NCI-H226 (cell line): ENCODE measurements at places on chromosomes 13 and 19.

GRCh38 chr13:103895835-103896531 lies 829.8 kb upstream of the SLC10A2 start:
- no peak for DNase-seq

DNA sequence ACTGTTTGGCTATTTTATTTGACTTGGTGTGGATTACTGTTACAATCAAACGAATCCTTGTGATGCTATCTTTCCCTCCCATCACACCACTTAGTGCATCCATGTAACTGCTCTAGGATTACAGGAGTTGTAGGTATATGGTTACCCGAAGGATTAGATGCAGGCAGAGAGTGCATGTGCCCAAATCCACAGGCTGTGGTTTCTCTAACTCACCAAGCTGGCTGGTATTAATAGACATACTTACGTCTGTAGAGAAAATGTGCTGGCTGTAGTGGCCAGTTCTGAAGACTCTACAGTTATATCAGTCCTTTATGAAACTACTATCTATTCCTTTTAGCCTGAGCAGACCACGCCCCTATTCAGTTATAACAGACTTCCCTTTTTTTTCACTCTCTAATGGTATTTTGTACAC lies 1.1 kb upstream of the HMGB1 start:
- DNase-seq, result no peak

GRCh38 chr19:46901701-46902401 lies 41.1 kb downstream of the ARHGAP35 start:
- DNase-seq, result peak; percentile 18

DNA sequence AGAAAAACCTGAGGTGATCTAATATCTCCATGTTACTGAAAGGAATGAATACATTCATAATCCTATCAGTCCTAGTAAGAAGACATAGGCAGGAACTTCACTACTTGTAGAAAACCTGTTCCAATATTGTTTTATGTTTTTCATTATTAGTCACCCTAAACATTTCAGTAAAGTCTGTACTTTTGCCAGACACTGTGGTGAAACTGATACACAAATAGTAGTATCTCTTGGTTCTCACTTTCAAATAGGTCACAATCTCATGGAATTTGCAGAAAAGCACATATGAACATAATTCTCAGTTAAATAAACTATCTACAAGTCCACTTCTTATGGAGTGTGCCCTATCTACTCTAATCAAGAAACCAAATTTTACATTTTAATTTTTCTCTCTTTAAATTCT lies 88.3 kb upstream of the PCDH9 start:
- no peak for DNase-seq

DNA sequence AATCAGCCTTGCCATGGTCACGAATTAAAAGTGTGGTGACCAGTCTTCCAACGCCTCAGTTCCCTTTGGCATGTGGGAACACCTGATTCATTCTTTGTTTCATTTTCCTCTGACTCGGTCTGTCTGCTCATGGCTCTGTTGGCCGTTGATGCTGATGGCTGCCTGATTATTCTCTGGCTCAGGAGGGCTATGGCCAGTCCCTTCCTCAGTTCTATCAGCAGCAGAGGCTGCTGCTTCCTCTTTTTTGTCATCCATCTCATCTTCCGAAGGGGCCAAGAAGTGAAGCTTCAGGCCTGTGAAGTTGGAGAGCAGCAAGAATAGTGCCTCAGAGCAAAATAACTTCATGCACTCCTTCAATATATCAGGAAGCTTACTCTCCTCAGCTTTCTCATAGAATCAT lies 9.5 kb upstream of the MLNR start:
- no peak for DNase-seq

- no peak for DNase-seq
Measured at GRCh38 chr19:38457202-38457601, 23.7 kb downstream of the RYR1 start.

DNA sequence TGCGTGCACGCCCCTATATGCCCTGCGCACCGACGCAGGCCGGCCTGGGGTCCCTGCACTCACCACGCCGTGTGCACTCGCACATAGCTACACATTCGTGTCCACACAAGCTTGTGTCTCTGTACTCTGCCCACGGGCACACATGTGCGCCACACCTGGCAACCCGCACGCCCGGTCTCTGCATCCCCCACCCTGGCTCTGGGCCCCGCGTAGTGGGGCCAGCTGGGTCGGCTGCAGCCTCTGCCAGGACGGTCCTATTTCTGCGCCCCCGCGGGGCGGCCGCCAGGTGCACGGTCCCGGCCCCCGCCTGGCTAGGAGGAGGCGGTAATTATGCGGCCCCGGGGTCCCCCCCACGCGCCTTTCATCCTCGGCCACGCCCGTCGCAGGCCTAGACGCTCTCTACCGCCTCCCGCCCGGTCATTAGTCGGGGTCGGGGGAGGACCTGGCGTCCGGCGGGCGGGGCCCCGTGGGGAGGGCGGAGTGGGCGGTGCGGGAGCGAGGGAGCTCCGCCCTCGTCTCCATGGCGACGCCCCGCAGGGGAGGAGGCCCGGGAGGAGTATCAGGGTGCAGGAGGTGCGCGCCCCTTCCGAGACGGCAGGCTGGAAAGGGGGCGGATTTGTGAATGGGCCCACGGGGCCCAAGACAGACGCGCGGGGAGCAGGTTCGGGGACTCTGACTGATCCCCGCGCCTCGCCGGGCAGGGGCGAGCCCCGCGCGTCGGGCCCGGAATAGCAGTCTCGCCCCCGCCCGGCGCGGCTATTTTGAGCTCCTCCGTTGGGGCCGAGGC lies 2.8 kb upstream of the CIRBP start:
- peak; percentile 93 for DNase-seq

GRCh38 chr13:106176117-106176516 lies 359.3 kb downstream of the EFNB2 start:
- DNase-seq, result peak; percentile 60

GRCh38 chr13:40579535-40579934 lies 86.9 kb downstream of the FOXO1 start:
- DNase-seq, result no peak

DNA sequence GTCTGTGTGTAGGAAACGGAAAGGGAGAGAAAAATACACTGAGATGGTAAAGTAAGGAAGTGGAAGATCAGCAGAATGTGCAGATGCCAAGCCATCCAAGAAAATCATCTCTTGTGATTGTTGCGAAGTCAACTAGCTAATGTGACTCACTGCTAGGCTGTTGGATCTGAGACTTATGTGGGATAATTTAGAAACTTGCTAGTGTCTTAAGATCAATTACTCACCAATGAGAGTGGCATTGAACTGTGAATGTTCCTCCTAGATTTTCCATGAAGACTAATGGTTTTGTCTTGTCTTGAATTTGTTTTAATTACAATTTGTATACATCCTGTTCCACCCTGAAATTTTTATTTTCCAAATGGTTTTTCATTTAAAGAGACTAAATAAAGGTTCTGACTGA lies 771.6 kb downstream of the EFNB2 start:
- no peak for DNase-seq

DNA sequence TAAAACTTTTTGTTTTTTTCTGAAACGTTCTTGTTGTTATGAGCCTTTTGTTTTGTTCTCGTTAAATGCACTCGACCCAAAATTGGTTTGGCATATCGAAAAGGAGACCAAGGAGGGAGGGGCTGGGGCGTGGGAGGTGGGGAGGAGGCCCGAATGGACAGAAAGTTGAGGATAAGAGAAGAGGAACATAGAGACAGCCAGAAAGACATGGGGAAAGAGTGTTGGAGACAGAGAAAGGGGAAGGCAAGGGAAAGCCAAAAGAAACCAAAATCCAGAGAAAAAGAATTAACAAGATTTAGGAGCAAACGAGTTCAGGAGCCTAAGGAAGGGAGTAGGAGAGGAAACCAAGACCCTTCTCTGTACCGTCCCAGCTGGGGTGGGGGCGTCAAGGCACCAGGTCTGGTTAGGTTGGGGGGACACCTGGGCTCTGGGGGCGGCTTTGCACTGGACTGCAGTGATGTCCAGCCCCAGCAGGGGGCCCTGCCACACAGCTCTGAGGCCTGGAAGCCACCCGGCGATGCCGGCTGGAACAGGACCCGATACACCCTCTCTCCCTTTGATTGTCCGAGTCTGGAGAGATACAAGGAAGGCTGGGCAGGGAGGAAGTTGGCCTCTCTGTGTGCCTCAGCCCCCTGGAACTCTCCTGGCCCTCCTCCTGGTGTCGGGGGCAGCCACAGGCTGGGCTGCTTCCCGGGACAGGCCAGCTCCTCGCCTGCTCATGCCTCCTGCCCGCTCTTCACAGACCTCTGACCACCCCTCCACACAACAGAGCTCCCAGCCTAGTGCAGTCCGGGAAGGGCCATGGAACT lies 11.6 kb upstream of the ASF1B start:
- DNase-seq, result peak; percentile 24

GRCh38 chr13:42991898-42992763 lies at the start of gene EPSTI1:
EPSTI1 (minus strand) TSS chr13:42992241; CDS start chr13:42992165, 76 bp downstream.
- DNase-seq, result no peak

DNA sequence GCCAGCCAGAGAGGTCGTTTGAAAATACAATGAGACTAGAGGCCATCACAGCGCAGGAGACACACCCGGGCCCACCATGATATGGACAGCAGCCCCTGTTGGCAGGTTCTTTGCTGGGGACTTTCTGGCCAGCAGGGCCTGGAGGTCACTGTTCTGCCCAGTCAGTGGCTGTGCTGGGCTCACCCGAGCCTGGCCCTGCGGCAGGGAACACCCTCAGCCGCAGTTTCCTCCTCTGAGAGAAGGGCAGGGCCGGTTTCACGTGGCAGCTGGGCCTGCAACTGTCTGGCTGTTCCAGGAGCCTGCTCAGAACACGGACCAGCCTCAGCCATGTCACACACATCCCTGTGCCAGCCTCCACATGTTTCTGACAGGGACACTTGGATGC lies 39.4 kb downstream of the ADPRHL1 start:
- DNase-seq, result no peak

- no peak for DNase-seq
Measured at GRCh38 chr19:41646589-41647204, 19.8 kb upstream of the CEACAM4 start.

- peak; percentile 85 for DNase-seq
Measured at GRCh38 chr19:53977429-53977990, 13.9 kb upstream of the CACNG6 start.

- DNase-seq, result no peak
Measured at GRCh38 chr13:27534981-27535380, 84.6 kb upstream of the MTIF3 start.

DNA sequence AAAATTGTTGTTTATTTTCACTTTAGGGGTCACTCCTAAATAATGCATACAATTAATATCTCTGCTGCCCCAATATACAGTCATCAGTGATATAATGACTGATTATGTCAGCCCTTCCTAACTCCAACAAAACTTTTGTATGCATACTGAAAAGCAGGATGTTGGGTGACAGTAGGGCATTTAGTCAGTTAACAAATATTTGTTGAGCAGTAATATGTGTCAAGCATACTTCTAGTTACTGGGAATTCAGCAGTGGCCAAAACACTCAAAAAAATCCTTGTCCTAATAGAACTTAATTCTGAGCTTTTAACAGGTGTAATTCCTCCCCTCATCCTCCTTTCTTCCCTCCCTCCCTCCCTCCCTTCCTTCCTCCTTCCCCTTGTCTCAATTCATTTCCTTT lies 560.7 kb upstream of the KLHL1 start:
- DNase-seq, result no peak

GRCh38 chr19:18097217-18097992 lies at the start of gene MAST3:
MAST3 (plus strand) TSS chr19:18097778; CDS start chr19:18097793, 15 bp downstream.
- DNase-seq, result peak; percentile 69

GRCh38 chr13:20608438-20609020 lies 41.6 kb downstream of the IFT88 start:
- DNase-seq, result no peak

- no peak for DNase-seq
Measured at GRCh38 chr13:113087923-113088690, 17.5 kb upstream of the F7 start.

DNA sequence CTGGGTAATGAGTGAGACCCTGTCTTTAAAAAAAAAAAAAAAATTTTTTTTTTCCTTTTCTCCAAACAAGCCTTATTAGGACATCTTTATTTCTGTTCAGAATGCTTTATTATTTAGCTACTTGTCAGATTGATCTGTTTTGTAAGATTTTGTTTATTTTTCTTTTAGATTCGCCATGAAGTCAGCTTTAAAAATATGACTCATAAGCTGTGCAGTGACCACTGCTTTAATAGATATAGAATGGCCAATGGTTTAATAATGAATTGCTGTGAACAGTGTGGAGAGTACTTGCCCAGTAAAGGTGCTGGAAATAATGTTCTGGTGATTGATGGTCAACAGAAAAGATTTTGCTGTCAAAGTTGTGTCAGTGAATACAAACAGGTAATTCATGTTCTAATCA lies 47.7 kb downstream of the ZMYM2 start:
- no peak for DNase-seq

DNA sequence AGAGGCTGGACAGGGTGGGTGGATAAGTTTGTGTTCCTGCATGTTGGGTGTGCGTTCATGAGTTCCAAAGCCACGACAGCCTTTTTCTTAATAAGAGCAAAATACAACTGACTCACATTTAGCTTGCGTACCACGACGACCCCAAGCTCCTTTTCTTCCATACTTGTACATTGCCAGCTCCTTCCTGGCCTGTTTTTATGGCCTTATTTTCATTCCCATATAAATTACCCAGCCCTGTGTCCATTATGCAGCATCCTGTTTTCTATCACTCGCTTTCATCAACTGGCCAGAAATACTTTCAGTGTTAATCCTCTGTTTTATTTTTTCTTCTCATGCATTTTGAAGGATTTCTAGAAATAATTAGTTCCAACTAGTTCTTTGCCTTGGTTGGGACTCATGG lies 499.1 kb downstream of the FOXO1 start:
- DNase-seq, result no peak

- no peak for DNase-seq
Measured at GRCh38 chr19:42132030-42132628, at the start of gene POU2F2. POU2F2 (minus strand) TSS chr19:42132446; CDS start chr19:42132411, 35 bp downstream.

DNA sequence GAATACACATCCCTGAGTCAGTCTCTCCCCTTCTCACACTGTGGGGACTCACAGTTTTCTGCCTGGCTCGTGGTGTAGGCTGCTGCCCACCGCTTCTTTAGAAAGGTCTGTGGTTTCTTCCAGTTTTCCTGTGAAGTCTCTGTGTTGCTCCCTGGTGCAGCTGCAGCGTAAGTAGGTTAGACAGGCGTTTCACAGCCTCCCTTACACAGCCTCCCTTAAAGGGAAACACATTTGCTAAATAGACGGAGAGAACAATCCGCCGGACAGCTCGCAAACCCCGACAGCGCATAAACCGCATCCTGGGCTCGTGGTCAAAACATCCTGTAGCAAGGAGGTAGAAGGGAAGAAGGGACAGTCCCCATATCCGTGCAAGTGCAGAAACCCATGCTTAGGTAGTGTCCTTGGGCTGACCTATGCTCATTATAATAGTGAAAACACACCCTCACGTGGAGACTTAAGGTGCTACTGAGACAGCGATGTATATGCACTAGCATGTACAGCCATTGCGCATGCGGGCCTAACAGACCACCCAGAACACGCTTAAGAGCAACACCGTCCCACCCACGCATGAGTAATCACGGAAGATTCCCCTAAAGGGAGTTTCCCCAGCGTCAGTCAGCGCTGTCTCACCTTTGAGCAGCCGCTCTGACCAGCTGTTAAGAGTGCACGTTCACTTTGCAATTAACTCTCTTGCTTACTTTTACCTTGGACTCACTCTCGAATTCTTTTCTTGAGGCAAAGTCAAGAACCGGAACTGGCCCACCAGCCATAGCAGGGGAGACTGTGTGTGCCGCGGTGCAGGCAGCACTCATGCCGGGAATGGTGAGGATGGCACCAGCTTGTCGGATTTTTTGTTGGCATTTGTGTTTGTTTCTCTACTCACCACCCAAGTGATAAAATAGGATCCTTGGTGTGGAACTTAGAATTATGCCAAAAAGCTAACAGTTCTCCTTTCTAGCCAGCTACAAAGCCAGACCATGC lies 16.6 kb downstream of the SIGLEC8 start:
- DNase-seq, result peak; percentile 47
